ENCODE measurements at places on chromosomes 6 and 20.

- DNase-seq = peak; percentile 60
These were observed 12.5 kb downstream of the PRDM1 start for GRCh38 chr6:106098383-106099234.

DNA sequence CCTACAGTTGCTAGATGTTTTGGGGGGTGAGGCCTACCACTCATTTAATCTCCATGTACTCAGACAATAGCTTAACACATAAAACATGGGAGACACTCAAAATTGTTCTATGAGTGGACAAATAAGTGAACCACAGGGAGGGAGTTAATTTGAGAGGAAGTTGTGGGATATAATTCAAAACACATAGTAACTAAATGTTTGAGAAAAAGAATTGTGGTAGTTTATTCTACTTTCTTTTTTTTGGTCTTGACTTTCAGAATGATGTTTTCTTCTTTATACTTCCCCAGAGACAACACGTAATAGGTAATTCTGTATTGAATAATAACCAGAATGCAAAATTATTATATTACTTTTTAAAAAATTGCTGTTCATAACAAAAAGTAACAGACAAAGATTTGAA, 453.8 kb downstream of the RFPL4B start:
- DNase-seq = no peak

DNA sequence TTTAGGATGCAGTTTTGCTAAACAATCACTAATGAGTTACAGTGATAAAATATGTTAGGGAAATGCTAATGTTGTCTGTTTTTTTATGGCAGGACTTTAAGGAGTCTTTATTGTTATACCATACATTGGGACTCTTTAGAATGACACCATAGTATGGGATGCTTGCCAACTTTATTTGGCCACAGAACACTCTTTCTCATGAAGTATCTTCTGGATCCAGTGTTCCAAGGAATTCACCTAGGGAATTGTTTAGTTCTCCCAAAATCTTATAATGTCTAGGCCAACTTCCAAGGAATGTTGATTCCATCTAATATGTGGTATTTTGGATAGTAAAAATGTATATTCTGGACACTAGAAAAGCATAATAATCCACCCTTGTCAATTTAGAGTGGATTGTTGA, 3.3 kb downstream of the RIN2 start:
- no peak for DNase-seq

DNA sequence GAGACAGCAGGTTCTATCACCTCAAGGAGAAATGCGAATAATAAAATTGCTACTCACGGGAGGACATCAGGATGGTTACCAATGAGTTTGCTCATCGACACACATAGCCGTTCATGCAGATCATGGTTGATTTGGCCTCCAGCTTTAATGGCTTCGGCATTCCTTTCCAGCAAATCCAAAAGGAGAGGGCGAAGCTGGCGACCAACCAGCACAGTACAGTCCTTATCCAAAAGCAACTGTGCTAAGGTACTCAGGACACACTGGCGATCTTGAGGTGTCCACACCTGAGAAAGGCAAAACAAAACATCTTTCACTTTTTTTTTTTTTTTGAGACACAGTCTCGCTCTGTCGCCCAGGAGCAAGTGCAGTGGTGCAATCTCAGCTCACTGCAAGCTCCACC, 16.3 kb downstream of the MDN1 start:
- no peak for DNase-seq

- DNase-seq = no peak
These were observed 165.4 kb downstream of the TAF4 start for GRCh38 chr20:61900011-61900944.

DNA sequence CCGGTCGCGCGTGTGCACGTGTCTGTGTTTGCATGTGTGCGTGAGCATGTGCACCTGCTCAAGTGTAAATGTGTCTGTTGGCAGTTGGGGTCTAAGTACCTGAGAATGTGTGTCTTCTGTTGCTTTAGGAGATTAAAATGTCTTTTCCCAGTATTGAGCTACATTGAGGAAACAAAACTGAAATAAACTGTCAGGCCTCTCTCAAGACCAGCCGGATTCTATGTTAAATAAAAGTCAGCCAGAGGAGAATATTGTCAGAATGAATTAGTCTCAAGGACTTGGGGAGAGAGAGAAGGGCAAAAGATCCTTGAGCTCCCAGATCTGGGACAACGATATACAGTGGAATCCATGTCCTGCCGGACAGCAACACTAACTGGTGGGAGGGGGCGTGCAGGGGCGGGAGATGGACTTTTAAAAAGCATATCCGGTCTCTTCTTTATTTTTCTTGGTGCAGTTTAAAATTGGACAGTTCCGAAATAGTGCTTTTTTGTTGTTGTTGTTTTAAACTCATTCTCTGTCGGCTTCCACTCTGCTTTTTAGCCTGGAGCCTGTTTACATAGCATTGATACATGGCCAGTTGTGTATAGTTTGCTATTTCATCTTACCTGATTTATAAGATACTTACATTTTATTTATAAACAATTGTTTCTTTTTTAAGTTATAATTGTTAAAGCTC, 3.3 kb upstream of the TBX18 start:
- no peak for DNase-seq

GRCh38 chr6:16706911-16707783, 54.1 kb downstream of the ATXN1 start:
- no peak for DNase-seq

GRCh38 chr6:36229223-36229622, 32.7 kb downstream of the BRPF3 start:
- DNase-seq = no peak

- no peak for DNase-seq
These were observed 93.3 kb downstream of the SNX5 start for GRCh38 chr20:17875106-17875980.

DNA sequence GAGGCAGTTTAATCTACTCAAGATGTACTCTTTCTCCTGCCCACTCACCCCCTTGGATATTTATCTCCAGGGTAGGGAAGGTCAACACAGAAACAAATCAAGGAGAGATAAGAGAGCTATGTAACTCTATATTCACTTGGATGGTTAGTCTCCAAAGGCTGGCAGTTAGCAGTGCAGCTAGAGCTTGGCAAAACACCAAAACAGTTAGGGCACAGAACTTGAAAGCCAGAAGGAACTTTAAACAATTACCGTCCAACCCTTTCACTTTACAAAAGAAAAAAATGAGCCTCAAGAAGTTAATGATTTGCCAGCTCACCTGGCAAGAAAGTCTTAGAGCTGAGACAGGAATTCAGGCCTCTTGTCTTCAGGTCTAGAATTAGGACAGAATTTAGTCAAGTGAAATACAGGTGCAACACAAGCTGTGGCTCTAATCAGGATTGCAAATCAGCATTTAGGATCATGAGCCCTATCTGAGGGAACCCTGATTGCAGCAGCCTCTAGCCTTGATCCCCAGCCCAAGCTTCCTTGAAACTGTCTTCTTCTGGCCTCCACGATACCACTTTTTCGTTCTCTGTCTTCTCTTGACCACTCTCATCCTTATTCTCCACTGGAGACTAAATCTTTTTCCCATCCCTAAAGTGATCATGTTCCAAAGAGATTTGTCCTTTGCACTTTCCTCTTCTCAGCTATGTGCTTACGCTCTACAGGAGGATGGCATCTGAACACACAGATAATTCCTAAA, 14.9 kb downstream of the NEDD9 start:
- no peak for DNase-seq

- DNase-seq = peak; percentile 73
These were observed 73.7 kb downstream of the PRND start for GRCh38 chr20:4795394-4795793.

DNA sequence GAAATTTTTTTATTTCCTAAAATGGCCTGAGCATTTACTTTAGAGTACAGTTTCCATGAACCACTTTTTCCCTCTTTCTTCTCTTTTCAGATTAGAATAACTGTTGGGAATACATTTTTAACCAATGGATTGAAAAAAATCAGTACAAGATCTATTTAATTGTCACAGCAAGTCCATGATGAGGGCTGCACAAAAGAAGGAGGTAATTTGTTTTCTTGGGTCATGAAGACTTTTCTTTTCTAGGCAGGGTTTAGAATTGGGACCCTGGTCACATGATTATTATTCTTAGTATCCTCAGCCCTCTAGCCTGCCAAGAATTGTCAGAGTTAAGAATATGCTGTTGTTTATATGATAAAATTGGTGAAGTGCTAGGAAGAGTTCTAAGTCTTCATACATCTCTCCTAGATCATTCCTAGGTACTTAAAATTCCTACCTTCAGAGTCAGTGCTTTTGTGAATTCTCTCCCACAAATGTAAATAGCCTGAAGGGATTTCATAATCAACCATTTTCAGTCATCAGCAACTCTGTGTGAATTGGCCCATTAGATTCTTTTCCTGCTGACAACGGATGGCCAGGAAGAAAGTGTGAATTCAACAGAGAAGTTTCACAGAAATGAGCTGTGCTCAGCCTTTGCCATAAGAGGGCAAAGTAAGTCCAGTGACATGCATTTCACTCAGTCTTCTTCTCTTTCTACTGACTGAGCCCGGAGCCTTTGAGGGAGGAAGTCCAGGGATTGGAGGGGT, 32.4 kb upstream of the TPBG start:
- DNase-seq = no peak

GRCh38 chr6:166935353-166935752, 21.0 kb downstream of the RNASET2 start:
- DNase-seq = no peak

DNA sequence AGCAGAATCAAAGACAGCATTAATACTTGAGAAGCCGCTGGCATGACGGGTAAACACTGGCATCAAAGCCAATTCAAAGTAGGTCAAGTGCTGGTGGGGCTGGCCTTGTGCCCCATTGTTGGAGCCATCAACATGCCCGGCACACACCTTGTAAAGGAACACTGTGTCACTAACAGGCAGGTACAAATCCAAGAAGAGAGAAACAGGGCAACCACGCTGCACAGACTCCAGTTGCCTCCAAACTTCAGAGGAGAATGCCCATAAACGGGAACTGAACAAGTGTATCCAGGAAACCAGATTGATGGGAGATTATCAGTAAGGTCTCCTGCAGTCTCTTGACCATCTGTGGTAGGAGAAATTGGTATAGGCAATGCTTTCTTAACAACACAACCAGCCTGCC, 127.0 kb upstream of the STXBP5 start:
- DNase-seq = no peak

DNA sequence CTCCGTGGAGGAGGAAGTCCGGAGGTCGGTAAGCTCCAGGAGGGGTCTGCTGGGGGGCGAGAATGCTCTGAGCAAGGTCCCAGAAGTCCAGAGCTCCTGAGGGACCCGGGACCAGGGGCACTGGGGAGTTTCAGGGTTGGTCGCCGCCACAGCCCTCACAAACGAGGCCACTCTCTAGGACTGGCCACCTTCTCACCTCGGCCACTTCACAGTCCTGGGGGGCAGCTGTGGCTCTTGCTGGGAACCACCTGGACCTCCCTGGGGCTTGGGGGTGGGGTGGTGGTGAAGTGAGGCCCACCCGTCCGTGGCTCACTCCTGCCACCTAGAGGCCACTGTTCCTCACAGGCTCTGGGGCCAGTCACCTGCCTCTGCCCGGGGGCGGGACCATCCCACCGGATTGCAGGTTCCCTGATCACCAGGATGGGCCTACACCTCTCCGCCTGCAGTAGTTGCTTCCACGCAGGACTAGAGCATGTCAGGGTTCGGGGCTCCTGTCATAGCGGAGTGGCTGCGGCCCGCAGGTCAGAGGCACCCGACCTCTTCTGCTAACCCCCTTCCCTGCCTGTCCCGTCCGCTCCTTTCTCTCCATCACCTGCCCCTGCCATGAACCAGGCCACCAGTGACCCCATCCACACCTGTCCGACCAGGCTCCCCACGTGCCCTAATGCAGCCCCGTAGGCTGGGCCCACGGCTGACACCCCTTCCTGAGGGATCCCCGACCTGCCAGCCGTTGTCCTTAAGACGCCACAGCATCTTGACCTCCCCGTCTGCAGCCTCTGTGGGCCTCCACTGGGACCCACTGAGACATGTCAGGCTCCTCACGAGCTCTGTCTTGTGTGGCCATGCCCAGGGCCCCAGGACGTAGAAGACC, 5.1 kb upstream of the TCEA2 start:
- peak; percentile 82 for DNase-seq

- DNase-seq = no peak
These were observed 1.0 kb upstream of the HFE start for GRCh38 chr6:26086211-26086610.

DNA sequence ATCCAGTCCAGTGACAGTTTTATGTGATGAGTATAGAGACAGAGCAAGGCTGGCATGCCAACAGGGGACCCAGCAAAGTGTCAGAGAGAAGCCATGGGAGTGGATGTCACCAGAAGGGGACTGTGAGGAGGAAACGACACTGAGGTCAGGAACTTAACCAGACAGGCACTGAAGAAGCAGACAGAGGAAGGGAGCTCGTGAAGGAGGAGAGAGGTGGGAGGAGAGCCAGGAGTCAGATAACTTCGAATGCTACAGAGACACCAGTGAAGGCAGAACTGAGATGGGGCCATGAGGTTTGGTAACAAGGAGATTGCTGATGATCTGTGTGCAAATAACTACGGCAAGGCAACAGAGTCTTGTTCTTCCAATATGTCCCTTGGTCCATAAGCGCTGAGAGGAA, 211.1 kb upstream of the FOXA2 start:
- DNase-seq = no peak

GRCh38 chr20:19966840-19967239, 50.3 kb upstream of the NAA20 start:
- DNase-seq = no peak

- DNase-seq = no peak
These were observed 176.2 kb downstream of the KIF16B start for GRCh38 chr20:16397086-16397485.

DNA sequence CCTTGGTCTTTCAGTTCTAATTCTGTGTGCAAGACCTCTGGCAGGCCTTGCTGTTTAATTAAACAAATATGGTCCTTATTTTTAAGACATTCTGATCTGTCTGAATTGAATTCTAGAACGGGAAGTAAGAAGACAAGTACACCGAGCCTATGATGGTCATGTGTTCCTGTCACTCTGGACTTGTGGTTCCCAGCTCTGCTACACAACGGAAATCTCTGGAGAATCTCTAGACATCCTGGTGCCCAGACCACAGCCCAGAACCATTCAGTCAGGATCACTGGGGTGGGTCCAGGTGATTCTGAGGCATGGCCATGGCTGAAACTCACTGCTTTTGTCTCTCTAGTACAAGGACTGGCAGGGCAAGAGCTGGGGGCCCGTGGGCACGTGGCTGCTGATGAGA, 15.9 kb upstream of the KCNK16 start:
- no peak for DNase-seq

- DNase-seq = no peak
These were observed 678.6 kb upstream of the ID4 start for GRCh38 chr6:19158586-19158985.
